LHCN-M2 (cell line): ENCODE measurements at places on chromosomes 1 and 21.

DNA sequence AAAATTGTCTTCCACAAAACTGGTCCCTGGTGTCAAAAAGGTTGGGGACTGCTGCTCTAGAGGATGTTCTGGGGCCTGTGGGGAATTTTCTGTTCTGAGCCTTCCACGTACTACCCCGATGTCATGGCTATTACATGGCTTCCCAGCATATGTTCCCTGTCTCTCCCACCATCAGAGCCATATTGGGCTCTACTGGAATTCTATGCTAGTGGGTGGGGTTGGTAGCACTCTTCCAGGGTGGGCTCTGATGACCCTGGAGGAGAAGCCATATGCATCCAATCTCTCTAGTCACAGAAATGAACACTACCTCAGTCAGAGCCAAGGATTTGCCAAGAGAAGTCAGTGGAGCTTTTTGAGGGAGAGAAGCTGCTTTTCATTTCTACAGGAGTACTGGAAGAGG is 47.9 kb downstream of the SRRM1 start:
- DNase-seq = no peak

GRCh38 chr1:229478852-229479251 is 29.3 kb downstream of the NUP133 start:
- DNase-seq = no peak

- no peak for DNase-seq
Measured at GRCh38 chr1:84479998-84480397, 932 bp downstream of the RPF1 start.

DNA sequence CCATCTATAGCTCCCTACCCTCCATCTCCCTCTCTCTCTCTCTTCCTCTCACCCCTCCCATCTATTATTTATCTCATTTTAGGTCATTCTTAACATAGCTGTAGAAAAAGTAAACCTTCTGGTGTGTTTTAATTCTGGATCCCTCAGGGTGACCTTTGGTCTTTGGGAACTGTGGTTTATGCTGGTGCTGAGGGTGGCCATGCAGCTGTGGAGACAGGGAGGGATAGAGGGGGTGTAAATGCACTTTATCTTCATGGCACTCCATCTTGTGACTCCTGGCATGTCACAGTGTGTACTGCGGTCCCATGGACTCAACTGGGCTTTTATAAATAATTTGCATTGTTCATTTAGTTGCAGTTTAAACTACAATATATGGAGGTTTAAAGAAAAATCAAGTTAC is 50.2 kb upstream of the RUNX1 start:
- peak; percentile 18 for DNase-seq

GRCh38 chr1:180614730-180615129 is 17.1 kb upstream of the XPR1 start:
- DNase-seq = peak; percentile 69

DNA sequence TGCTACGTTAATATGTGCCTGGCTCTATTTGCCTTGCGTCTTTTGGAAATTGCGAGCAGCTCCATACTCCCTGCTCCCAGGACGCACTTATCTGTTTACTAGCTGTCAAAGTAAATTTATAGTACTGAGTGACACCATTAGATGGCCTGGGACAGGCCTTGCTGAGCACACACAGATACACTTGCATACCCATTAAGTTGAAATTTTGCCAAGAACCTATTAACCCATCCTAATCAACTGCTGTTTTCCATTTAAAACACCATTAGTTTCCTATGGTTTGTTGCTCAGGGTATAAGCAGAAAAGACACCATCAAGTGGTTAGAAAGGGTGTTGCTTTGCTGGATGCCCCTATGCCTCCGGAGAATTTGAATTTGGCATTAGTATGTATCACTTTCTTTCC is 187.3 kb downstream of the SLC44A5 start:
- DNase-seq = no peak

- DNase-seq = no peak
Measured at GRCh38 chr1:147077936-147078605, 94.2 kb downstream of the PRKAB2 start.

GRCh38 chr1:2951856-2952255 is 69.4 kb upstream of the ACTRT2 start:
- DNase-seq = no peak

DNA sequence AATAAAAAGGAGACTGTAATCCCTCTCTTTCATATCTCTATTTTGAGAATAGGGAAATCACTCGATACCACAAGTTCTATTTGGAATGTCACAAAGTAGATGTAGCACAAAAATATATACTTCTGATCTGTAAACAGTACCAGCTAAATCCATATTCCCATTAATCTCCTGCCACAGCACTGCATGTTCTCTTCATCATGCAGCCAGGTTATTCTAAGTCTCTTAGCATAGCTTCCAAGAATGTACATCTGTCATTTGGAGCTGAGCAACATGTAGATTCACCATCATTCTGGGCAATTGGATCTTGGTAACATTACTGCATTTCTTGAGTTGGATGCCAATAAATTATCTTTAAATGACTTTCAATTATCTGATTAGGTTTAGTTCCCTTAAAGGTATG is 1874.5 kb downstream of the MRPL39 start:
- DNase-seq = no peak

DNA sequence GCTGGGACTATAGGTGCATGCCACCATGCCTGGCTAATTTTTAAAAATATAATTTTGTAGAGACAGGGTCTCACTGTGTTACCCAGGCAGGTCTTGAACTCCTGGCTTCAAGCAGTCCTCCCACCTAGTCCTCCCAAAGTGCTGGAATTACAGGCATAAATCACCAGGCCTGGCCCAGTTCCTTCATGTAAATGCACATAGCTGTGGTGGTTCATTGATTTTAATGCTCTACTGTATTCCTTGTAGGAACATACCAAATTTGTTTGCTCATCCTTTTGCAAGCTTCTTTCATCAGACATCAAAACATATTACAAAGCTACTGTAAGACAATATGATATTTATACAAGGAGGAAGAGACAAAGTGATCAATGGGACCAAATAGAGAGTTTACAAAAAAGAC is 237.5 kb upstream of the ESRRG start:
- no peak for DNase-seq

DNA sequence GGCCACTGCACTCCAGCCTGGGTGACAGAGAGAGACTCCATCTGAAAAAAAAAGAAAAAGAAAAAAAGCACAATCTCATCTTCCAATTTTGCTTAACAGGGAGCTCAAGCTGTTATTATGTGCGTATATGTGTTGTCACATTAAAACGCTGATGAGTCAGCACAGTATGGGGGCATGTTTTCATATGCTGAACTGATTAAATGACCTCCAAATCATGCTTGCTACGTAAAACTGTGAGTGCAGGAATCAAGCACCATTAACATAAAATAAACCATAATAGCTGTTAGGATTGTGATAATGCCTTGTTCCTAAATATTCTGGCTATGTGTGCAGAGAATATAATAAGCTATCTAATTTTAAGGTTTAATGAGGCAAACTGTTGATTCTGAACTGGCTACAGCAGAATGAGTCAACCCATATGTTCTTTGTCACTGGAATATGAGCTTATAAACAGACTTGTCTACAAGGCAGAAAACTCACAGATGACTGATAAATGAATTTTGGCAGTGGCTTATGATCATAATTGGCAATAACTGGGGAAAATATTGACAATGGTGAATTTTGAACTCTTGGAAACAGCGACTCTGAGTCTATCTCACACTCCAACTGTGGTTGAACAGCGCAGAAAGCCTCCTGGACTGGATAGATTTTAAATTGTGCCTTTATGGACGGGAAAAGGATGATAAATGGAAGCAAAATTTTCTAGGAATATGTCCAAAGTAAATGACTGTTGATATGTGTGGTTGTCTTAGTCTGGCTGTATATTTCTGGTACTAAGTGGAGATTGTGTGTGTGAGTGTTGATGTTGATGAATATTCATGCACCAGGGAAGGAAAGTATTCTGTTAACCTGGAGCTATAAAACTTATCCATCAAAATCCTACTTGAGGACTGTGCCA is 75.5 kb downstream of the VCAM1 start:
- DNase-seq = peak; percentile 41

GRCh38 chr21:38355992-38356781 is 99.4 kb downstream of the KCNJ15 start:
- peak; percentile 82 for DNase-seq

DNA sequence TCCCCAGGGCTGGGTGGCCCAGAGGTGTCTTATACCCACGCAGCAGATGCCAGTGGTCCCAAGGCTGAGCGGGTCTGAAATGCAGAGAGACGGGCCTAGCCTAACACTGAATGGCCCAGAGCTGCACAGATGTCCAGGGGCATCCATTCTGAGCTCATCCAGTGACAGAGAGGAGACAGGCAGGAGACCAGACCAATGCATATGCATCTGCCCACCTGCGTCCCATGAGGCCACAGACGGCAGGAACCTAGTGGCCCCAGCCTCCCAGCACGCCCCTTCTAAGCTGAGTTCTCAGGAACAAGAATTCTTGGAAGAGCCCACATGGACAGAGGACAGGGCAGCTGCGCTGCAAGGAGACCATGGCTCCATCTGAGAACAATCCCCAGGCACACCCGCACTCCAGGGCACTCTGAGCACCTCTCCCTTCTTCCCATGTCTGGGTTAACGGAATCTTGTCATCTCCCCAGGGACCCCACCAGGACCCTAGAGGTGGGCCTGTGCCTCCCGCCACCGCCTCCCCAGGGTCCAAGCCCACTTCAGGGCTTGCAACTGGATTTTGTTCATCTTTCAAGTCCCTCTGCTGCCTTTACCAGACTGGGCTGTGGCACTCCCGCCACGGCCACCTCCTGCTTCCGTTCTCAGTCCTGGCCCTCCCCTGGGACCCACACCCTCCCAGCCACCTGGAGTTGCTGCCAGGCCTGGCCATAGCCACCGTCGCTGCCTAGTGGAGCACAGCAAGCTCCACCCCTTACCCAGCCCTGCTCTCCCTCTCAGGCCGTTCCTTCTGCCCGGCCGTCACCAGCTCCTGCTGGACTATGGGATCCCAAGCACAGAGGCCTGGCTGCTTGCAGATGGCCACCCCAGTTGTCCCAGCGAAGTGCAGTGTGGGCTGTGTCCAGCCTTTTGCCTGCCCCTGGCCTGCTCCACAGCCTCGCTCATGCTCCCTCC is 3.3 kb downstream of the WNT3A start:
- DNase-seq = no peak

- no peak for DNase-seq
Measured at GRCh38 chr21:44710294-44710665, 1.1 kb downstream of the TSPEAR start.
